ENCODE measurements at places on chromosomes 6 and 20. TPM values are rescaled to one million over a fixed set of nuclear protein-coding genes. Genes with fewer than 3 reads are reported as not detected.

DNA sequence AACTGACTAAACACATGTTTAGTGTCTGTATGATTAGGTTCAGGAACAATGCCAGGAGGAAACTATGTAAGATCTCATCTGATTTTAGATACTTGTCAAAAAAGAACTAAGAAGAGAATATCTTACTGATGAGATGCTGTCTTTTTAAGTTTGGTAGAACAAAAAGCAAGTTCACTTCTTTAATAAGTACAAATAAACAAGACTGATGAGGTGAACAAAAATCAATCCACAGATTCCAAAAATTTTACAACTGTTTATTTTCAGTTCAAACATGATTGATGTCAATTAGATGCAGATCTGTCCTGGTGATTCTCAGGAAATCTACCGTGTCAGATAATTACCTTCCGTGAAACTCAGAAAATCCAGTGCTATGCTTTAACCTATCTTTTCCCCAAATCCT lies 24.9 kb downstream of the EPHA7 start:
- no peak for DNase-seq

DNA sequence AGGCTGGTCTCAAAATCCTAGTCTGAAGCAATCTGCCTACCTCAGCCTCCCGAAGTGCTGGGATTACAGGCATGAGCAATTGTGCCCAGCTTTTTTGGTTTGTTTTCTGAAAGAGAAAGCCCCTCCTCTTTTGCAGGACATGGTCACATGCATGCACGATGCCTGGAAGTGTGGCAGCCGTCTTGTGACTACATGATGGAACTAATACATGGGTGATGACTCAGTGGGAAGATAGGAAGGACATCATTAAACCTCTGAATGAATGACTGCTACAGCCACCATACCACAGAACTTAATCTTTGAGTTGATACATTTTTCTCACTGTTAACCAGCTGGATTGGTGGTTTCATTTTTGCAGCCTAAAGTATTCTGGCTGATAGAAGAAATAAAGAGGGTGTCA lies 13.4 kb upstream of the CTNNBL1 start:
- DNase-seq, result no peak

DNA sequence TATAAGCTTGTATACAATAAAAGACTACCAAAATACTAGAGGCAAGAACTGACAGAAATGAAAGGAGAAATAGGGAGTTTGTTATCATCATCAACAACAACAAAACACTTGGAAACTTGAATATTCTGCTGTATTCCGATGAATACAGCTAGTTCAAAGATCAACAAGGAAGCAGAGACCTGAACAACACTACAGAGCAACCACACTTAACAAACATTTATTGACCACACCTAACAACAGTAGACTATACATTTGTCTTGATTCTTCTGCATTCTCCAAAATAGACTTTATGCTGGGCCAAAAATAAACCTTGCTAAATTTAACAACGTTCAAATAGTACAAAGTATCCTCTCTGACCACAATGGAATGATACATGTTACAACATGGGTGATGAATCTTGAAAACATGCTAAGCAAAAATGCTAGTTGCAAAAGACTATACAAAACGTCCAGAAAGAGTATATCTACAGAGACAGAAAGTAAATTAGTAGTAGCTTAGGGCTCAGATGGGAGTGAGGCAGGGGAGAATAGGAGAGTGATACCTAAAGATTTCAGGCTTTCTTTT lies 39.1 kb upstream of the PAK5 start:
- DNase-seq, result peak; percentile 28

The PDCD2 gene
- total RNA-seq, result 75.1 TPM

DNA sequence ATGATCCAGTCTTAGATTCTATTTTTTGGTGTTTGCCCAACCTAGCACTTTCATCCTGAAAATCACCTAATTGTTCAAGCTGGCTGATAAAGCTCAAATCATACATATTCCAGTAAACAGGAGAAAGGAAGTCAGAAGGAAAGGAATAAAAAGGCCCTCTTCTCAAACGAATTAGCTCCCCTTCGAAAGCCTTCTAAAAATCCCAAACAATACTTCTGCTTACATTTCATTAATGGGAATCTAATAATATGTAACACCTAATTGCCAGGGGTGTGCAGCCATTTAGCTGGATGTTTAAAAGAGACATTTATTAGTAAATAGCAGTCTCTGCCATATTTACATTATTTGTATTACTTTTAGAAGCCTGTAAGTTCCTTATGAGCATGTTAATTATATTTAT lies 302.9 kb upstream of the TCF21 start:
- no peak for DNase-seq

DNA sequence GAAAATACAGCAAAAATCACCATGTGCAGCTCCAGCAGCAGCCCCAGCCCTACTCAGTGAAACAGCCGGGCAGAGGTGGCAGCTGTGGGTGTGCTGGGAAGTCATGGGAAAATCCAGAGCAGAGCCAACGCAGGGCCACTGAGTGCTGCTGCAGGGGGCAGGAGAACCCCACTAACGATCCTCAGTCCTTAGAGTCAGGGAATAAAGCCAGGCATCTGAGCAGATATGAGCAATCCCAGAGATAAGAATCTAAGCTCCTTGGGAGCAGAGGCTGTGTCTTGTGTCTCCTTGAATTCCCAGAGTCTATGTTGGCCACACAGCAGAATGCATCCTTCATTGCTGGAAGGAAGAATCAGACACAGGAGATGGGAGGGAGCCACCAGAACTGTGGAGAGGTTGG lies 493.1 kb upstream of the MAP3K7 start:
- no peak for DNase-seq

The CSNK2A1 gene
- total RNA-seq, result 125 TPM

DNA sequence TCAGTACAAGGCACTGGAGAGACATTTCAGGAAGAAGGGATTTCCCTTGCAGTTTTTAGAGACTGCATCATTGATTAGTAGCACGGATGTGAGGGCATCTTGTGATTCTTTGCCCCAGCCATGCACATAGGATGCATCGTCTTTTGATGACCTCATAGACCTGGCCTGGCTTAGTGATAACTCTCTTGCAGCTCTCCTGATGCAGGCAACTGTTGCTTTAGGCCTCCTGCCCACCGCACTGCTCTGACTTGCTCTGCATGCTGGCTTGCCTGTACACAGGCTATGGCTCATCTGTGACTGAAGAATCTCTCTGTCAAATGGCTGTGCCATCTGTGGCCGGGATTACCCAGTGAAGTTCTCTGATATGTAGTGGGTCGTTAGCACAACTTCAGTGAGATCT lies 207.7 kb upstream of the PTCHD4 start:
- peak; percentile 66 for DNase-seq

The TTK gene
- 38.8 TPM for total RNA-seq

GRCh38 chr6:147676495-147677199 lies 168.2 kb downstream of the SAMD5 start:
- DNase-seq, result peak; percentile 50

DNA sequence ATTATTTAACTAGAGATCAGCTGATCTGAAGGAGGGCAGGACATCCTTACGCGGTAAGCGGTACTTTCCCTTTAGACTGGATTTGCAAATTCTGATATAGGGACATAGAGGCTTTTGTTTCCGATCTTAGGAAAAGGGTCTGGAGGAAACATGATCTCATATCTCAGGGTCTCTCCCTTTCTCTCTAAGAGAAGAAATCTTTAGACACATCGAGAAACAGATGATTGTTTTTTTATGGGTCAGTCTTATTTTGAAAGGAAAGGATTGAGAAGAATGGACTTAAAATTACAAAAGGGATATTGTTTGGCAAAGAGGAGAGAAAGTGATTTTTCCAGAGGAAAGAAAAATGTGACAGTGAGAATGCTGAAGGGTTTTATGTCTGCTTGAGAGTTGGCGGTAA lies 83.9 kb upstream of the OGFRL1 start:
- no peak for DNase-seq

The C6orf15 gene
- total RNA-seq, result 0.68 TPM

The OTOR gene
- total RNA-seq, result not detected

- DNase-seq, result no peak
Observed at GRCh38 chr6:125558241-125558843, 191.1 kb upstream of the HEY2 start.

DNA sequence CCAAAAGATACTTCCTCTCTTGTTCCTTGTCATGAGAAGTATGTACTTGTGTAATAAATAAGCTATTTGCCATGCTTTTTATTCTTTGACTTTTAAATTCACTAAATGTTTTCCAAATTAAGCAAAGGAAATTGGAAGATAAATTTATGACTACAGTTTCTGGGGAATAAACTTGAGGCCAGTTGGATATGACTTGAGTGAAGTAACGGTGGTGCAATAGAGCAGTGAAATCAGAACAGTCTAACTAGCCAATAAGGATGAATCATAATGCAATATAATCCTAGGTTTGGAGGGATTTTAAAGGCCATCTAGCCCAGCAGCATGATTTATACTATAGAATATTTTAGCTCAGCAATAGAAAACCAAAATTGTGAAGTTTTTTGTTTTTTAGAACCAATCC lies 183.8 kb upstream of the TCF21 start:
- peak; percentile 11 for DNase-seq

- no peak for DNase-seq
Observed at GRCh38 chr6:26257272-26257671, 107.7 kb upstream of the BTN3A2 start.

The SIRPB2 gene
- 0.48 TPM for total RNA-seq

- DNase-seq, result no peak
Observed at GRCh38 chr6:101534386-101534785, 140.9 kb downstream of the GRIK2 start.

Data from foreskin keratinocyte (primary cell).